ENCODE measurements at places on chromosomes 5 and 9. TPM values are rescaled to one million over a fixed set of nuclear protein-coding genes. Genes with fewer than 3 reads are reported as not detected.

- DNase-seq: no peak
Observed at GRCh38 chr9:132063281-132063680, 16.4 kb downstream of the MED27 start.

GRCh38 chr5:178210073-178210535 is 5.8 kb downstream of the HNRNPAB start:
- no peak for DNase-seq

- no peak for DNase-seq
Observed at GRCh38 chr5:56594792-56595191, 220.6 kb upstream of the MAP3K1 start.

The SELENOP gene
- 36.2 TPM for total RNA-seq
